ENCODE measurements at places on chromosomes 1 and 21. TPM values are rescaled to one million over a fixed set of nuclear protein-coding genes. Genes with fewer than 3 reads are reported as not detected.
A peak's percentile ranks its signal among the peaks of the same experiment; 100 is the strongest.

DNA sequence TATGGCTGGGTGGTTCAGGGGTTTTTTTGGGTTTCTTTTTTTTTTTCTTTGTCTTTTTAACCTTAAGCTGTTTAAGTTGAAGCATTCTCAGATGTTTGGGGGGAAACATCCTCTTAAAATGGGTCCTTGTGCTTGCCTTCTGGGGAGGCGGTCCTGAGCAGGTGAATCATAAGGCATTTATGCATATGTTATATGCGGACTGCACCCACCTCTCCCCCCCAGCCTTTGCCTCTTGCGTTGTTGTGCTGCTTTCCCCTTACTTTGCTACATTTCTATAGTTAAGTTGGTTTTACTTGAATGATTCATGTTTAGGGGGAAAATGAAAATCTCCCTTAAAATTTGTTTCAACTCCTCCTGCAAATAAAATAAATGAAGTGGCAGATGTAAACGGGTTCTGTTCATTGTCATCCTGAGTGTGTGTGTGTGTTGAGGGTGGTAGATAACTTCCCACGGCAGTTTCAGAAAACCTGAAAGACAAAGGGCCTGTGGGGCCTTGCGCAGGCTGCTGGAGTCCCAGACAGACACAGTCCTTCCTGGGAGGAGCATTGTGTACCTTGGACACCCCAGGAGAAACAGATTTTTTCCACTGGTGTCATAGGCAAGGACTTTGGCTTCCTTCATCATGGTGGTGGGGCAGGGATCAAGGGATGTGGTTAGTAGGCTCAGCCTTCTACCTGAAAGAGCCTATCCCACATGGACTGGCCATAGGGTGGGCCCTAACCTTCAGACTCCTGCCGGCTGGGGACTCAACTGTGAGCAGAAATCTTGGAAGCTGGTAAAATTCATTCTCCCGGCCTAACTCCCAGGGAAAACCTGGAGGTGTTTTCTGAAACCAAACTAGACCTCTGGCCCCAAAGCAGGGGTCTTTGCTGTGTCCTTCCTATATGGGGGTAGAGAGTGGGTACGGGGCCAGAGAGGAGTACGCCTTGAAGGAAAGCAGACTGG, 926 bp upstream of the SH3D21 start:
- peak overlapping the region; percentile 90 for H3K27ac ChIP-seq
- peak overlapping the region; percentile 99 for H3K4me3 ChIP-seq
- H3K4me1 ChIP-seq: peaks cover 17% of the 10 kb centered on the region
- peaks cover 32% of the 10 kb centered on the region for H3K36me3 ChIP-seq
- no peaks in the 10 kb centered on the region for H3K27me3 ChIP-seq
- DNase-seq: no peak

- H3K36me3 ChIP-seq: peaks cover 10% of the 10 kb centered on the region
- H3K27me3 ChIP-seq: no peaks in the 10 kb centered on the region
- DNase-seq: no peak
- H3K4me3 ChIP-seq: no peak overlapping the region
- no peaks in the 10 kb centered on the region for H3K4me1 ChIP-seq
Observed at GRCh38 chr1:153899509-153899908, 23.3 kb downstream of the GATAD2B start.

- peaks cover 33% of the 10 kb centered on the region for H3K27me3 ChIP-seq
- no peak overlapping the region for H3K27ac ChIP-seq
- H3K4me3 ChIP-seq: no peak overlapping the region
- DNase-seq: no peak
Observed at GRCh38 chr21:35849144-35849543, 211.2 kb downstream of the SETD4 start.

- H3K27me3 ChIP-seq: peaks cover 25% of the 10 kb centered on the region
- no peak overlapping the region for H3K27ac ChIP-seq
- no peaks in the 10 kb centered on the region for H3K36me3 ChIP-seq
- H3K4me3 ChIP-seq: no peak overlapping the region
Observed at GRCh38 chr1:65992165-65992821, 199.6 kb downstream of the PDE4B start.

- peaks cover 4% of the 10 kb centered on the region for H3K36me3 ChIP-seq
Observed at GRCh38 chr1:198833706-198834503, 195.1 kb downstream of the PTPRC start.

DNA sequence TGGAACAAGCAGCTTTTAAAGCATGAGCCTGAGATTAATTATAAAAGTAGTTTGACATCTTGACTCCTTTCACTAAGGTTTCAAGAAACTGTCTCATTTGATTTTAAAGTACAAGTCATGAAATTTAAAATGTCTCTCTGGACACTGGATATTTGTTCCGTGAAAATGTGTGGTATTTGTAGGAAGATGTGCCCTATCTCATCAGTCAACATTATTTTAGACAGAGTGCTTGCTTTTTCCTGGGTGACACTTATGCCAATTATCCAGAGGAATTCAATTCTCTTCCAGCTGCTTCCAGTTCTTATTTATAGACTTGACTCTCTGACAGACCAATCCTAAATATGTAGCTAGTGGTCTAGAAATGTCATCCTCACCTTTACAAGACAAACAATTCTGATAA, 300.4 kb downstream of the PLA2G4A start:
- no peak overlapping the region for H3K27ac ChIP-seq
- H3K4me3 ChIP-seq: no peak overlapping the region
- H3K36me3 ChIP-seq: no peaks in the 10 kb centered on the region
- H3K27me3 ChIP-seq: no peaks in the 10 kb centered on the region
- DNase-seq: no peak
- no peaks in the 10 kb centered on the region for H3K4me1 ChIP-seq

DNA sequence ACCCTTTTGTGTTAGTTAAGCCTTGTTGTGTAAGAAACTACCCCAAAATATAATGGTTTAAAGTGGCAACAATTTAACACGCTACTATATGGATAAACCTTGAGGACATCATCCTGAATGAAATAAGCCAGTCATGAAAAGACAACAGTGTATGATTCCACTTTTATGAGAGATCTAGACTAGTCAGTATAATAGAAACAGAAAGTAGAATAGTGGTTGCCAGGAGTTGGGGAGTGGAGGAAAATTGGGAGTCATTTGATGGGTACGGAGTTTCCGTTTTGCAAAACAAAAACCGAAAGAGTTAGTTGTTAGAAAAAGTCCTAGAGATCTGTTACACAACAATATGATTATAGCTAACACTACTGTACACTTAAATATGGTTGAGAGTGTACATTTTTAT, 16.0 kb upstream of the CHIA start:
- no peaks in the 10 kb centered on the region for H3K27me3 ChIP-seq
- H3K4me3 ChIP-seq: no peak overlapping the region
- no peak for DNase-seq
- H3K27ac ChIP-seq: no peak overlapping the region
- no peaks in the 10 kb centered on the region for H3K4me1 ChIP-seq

GRCh38 chr1:200925831-200926230, 31.1 kb downstream of the INAVA start:
- no peak overlapping the region for H3K4me3 ChIP-seq
- peaks cover under 1% of the 10 kb centered on the region for H3K27me3 ChIP-seq
- H3K36me3 ChIP-seq: no peaks in the 10 kb centered on the region
- no peaks in the 10 kb centered on the region for H3K4me1 ChIP-seq

DNA sequence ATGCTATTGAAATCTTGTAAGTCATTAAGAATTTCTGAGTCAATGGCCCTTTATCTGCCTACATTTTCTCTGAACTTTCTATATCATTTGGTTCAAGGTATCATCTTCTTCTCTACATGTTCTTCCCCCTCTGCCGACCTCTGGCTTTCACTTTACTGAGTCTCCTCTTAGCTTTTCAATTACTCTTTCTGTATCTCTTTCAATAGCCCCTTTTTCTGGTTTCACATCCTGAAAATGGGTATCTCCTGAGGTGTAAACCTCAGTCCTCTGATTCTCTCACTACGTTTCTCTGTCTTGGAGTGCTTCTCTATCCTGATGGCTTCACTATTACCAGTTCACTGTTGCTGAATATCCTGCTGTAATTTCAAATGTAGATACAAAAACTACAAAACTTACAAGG, 98.9 kb downstream of the LYST start:
- no peak overlapping the region for H3K27ac ChIP-seq
- H3K27me3 ChIP-seq: no peaks in the 10 kb centered on the region
- H3K36me3 ChIP-seq: no peaks in the 10 kb centered on the region

DNA sequence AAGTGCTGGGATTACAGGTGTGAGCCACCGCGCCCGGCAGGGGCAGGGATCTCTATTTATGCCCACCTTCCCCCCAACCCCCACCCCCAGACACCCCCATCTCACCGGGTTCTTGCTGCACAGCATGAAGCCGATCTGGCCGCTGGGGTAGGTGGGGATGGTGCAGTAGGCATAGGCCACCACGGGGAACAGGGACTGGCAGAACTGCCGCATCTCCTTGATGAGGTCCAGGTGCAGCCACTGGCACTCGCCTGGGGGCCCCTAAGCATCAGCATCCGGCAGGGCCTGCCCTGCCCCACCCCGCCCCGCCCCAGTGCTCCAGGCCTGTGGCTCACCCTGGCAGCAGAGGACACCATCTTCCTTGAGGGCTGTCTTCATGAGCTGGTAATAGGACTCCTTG, 4.1 kb downstream of the SRM start:
- H3K27ac ChIP-seq: no peak overlapping the region
- DNase-seq: no peak
- H3K4me1 ChIP-seq: peaks cover 11% of the 10 kb centered on the region

GRCh38 chr1:4276238-4276637, 376.2 kb upstream of the C1orf174 start:
- no peak for DNase-seq
- H3K27me3 ChIP-seq: peaks cover 11% of the 10 kb centered on the region
- no peaks in the 10 kb centered on the region for H3K4me1 ChIP-seq
- no peaks in the 10 kb centered on the region for H3K36me3 ChIP-seq
- no peak overlapping the region for H3K4me3 ChIP-seq

- no peaks in the 10 kb centered on the region for H3K27me3 ChIP-seq
- H3K4me3 ChIP-seq: no peak overlapping the region
- no peaks in the 10 kb centered on the region for H3K36me3 ChIP-seq
- H3K27ac ChIP-seq: peak overlapping the region; percentile 82
- no peak for DNase-seq
- peaks cover 42% of the 10 kb centered on the region for H3K4me1 ChIP-seq
Observed at GRCh38 chr1:59427784-59428183, 130.9 kb downstream of the FGGY start.

DNA sequence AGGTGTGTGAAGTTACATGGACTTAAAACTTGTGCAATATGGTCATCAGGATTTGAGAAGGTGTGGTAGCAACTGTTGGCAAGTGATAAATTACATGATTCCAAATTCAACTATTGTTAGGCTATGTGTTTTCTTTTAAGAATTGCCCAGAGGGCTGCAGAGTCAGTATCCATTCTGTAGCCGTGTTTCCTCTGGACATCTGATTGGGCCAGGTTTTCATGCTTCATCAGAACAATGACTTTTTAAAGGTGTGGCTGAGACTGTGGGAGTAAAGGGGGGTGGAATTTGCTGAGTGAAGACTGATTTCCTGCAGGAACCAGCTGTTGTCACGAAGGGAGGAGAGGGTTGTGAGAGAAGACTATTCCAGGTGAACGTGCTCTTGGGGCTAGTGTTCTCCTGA, 1.7 kb upstream of the HRNR start:
- H3K4me3 ChIP-seq: no peak overlapping the region
- H3K27me3 ChIP-seq: no peaks in the 10 kb centered on the region
- H3K4me1 ChIP-seq: no peaks in the 10 kb centered on the region
- no peak for DNase-seq
- H3K27ac ChIP-seq: no peak overlapping the region

The SPRR2F gene
- 54.4 TPM for total RNA-seq

The HCRTR1 gene
- 0.98 TPM for total RNA-seq
